ENCODE measurements at places on chromosomes 3 and 15.

GRCh38 chr3:73480187-73480672 is 144.5 kb downstream of the PDZRN3 start:
- no peak for DNase-seq

- DNase-seq: no peak
Observed at GRCh38 chr3:187287256-187287655, 4.3 kb downstream of the MASP1 start.

- no peak for DNase-seq
Observed at GRCh38 chr3:35919160-35919559, 279.8 kb downstream of the ARPP21 start.

DNA sequence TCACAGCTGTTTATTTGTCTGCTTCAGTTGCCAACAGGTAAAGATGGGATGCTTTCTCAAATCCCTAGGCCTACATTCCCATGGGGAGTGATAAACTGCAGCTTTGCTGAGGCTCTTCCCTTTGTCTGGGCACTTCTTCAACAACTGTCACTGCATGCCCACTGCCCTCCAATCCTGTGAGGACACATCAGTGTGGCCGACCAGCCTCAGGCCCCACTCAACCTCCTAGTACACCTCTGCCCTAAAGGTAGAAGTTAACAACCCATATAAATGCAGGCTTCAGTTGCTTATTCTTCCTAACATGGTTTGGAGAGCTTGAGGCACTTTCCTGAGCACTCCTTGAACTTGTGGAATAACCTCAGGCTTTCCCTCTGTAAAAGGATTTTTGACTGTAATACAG is 49.6 kb downstream of the ROPN1B start:
- no peak for DNase-seq

GRCh38 chr3:24953060-24953771 is 458.6 kb upstream of the THRB start:
- DNase-seq: no peak

GRCh38 chr3:133197619-133198018 is 159.4 kb downstream of the TMEM108 start:
- no peak for DNase-seq

DNA sequence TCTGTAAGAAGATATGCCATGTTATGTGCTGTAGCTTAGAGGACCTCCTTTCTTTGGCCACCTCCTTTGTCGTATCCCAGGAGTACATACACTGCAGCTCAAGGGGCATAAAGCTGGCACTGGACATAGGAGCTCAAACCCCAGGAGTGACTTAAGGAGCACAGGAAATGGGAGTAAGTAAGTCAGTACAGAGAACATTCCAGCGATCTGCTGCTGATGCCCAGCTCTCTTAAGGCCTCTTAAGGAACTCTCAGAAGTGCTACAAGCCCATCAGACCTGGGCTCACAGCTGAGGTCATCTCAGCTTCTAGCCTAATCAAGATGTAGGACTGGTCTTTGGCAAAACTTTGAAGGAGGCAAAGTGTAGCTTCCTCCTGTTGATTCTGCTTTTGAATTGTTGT is 21.6 kb upstream of the ACTL6A start:
- DNase-seq: no peak

GRCh38 chr3:56923526-56924224 is 121.9 kb upstream of the ARHGEF3 start:
- peak; percentile 33 for DNase-seq

GRCh38 chr3:170889132-170889531 is 19.1 kb upstream of the RPL22L1 start:
- no peak for DNase-seq

GRCh38 chr15:33808720-33809457 is 159.4 kb upstream of the CHRM5 start:
- no peak for DNase-seq

DNA sequence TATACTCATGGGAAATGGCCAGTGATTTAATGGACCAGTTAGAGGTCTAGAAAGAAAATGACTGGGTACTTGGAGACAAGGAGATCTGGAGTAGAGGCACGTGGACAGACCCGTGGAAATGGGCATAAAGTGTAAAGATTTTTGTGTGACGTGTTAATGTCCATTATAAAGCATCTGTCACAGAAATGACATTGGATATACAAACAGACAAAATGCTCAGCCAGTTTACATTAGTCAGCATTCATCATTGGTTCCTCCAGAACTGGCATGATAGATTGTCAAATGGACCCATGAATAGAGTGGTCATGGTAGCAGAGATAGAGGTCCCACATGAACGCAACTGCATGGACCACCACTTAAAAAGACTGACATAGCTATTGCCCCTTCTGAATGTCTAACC is 144.1 kb upstream of the GALNT15 start:
- DNase-seq: no peak

- DNase-seq: no peak
Observed at GRCh38 chr3:113231827-113232253, 20.5 kb downstream of the BOC start.

- no peak for DNase-seq
Observed at GRCh38 chr3:187587076-187587475, 83.1 kb downstream of the SST start.

DNA sequence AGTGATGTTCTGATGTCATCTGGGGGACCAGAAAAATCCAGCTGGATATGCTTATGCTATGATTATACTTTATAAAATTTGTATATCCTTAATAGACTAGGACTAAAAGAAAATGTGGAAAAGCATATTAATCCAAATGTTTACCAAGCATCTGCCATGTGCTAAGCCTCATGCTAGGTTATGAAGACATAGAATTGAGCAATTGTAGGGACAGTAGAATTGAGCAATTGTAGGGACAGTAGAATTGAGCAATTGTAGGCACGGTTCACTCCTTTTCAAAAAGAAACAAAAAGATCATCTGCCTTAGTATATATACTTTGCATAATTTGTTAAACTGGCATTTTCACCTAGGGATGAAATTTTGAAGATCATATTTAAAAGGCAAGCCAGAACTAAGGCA is 18.3 kb downstream of the ABHD5 start:
- DNase-seq: no peak

Measured in activated naive CD4-positive, alpha-beta T cell treated with Interleukin-2 at 50 U/mL for 16 hours (primary cell).